Heart right ventricle (tissue), 16 donors: ENCODE measurements at places on chromosomes 3 and 15. TPM values are rescaled to one million over a fixed set of nuclear protein-coding genes. Genes with fewer than 3 reads are reported as not detected.

KNG1 gene
- total RNA-seq: 0.15 TPM

SLC12A1 gene
- total RNA-seq: not detected

DNA sequence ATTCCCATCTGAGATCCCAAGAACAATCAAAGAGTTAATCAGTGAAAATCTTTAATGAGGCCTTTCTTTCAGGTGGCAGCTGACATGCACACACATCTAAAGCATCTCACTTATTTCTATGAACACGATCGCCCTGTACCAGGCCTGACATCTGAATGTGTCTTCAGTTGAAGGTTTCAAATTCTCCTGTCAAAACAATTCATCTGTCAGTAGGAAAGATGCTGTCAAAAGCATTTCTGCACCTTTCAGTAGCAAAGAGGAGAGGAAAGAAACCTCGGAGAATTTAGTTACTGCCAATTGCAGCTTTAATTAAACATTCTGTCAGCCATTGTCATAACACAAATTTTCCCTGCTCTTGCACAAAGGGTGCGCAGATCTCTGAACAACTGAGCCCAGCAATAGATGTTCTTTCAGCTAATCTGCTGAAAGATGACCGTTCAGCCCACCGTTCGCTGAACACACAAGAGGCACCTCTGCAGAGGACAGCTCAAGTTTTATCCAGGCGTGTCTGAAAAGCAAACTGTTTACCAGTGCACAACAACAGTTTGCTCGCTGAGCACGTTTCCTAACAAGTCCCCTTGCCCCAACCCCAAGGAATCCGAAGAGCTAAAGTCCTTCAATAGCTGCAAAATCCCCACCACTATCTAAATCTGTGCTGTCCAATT lies 34.1 kb downstream of the LRIG1 start:
- DNase-seq: no peak

SPINT1 gene
- total RNA-seq: 0.22 TPM

CAND2 gene
- total RNA-seq: 56.2 TPM
